ENCODE measurements at places on chromosomes 5 and 9.

- DNase-seq = no peak
Measured at GRCh38 chr5:136075466-136075891, 46.7 kb downstream of the TGFBI start.

DNA sequence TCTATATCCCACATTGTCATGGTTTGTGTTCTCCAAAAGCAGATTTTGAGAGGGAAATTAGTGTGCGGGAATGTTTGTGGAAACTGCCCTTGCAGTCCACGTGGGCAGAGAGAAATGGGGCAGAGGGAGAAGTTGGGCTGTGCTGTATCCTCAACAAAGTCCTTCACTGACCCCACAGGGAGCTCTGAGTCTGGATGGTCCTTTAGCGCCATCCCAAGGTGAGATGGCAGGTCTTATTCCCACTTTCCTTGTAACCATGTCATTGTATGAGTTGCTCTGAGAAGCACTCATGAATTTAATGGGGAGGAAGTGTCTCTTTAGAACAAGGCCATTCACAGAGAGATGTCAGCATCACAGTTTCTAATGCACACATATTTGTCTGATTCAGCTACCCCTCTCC, 127.1 kb downstream of the ANKRD18B start:
- no peak for DNase-seq

DNA sequence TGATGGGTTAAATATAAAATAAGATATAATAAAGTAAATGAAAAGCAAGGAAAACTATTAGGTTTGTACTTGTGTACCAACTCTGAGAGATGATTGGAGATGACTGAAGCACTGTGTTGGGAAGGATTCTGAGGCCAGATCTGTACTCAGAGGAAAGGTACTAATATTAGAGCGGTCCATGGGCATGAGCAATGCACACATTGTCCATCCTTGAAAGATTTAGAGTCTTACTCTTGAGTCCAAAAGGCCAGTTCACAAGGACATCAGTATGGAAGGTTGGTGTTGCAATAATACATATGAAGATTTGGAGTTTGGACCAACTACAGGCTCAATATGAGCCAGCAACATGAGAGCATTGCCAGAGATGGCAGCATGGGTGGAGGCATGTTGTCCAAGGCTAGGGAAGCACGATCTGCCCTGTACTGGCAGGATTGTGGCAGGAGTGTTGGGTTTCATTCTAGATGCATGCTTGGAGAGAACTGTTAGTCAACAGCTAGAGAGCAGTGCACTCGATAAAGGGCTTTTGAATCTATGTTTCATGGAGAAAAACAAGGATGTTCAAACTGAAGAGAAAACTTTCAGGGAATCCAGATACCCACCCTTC, 84.4 kb downstream of the TMEM215 start:
- DNase-seq = no peak

- DNase-seq = no peak
Measured at GRCh38 chr9:120807607-120808379, 14.6 kb upstream of the FBXW2 start.

DNA sequence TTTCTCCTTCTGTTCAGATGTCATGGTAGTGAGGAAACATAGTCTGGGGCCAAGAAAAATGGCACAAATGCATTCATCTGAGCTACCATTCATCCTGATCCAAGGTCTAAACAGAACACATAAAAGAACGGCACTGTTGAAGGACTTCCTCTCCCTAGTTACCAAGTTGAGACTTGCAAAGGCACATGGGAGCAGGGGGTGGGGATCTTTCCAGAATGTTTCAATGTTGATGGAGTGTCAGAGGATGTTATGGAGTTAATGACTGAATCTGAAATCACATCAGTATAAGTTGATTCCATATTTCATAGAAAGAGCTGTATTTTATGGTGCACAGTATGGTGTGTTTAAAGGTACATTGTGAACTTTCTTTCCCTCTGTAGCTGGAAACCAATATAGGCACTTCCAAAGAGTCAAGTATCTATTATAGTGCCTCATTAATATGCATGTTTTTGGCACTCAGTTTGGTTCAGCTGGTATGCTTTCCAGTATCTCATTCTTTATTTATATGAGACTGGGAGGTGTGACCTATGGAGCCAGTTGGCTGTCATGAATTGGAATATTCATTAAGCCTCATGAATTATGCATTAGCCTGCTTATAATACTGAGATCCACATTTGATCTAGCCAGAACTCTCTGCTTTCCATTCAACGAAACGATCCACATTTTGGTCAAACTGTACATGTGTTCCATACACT, 603.0 kb downstream of the NR2F1-AS1 start:
- DNase-seq = no peak

DNA sequence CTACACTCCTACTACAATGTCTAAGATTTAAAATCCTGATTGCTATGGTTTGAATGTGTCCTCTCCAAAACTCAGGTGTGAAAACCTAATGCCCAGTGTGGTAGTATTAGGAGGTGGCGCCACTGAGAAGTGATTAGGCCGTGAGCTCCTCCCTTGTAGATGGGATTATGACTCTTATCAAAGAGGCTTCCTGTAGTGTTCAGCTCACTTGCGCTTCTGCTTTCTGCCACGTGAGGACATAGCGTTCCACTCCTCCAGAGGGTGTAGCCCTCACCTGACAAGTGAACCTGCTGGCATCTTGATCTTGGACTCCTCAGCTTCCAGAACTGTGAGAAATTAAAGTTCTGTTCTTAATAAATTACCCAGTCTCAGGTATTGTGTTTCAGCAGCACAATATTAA, 33.0 kb upstream of the WHRN start:
- no peak for DNase-seq

DNA sequence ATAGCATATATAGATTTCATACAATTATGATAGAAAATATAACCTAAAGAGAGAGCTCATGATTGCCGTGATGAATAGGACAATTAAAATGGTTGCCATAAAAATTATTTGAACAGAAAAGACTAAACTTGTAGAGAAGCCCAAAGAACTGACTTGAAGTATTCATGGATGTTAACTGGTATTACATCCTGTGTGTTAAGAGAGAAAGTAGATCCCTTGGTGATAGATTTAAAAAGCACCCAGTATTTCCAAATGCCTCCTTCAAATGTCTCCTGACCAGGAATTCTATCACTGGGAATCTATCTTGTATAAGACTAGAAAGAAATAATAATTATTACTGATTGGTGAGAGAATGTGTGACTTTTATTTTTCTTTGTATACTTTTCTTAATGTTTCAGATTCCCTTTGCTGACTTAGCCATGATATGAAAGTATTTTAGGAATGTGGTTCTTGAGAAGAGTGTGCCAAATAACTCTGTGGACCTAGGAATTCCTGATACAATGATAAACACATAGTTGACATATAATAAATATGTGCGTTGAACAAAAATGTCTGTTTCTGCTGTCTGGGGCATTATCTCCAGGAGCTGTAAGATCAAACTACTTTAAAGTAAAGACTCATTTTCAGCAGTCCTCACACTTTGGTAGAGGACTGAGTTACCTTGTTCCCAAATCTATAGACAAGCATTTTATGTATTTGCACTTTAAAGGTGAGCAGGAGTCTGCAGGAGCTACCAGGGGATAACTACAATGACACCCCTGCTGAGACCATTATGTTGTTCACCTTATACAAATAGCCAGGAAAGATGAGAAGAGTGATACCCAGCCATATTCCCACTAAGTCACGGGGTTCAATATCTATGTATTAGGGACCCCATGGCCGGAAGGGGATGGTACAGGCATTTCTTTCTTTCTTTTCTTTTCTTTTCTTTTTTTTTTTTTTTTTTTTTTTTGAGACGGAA, 211.1 kb upstream of the TLE4 start:
- DNase-seq = peak; percentile 84

GRCh38 chr5:36373527-36374086, 71.9 kb upstream of the RANBP3L start:
- peak; percentile 79 for DNase-seq

GRCh38 chr9:27377147-27377807, 80.3 kb upstream of the EQTN start:
- DNase-seq = no peak

- peak; percentile 5 for DNase-seq
Measured at GRCh38 chr9:135704483-135704882, 2.5 kb downstream of the KCNT1 start.

DNA sequence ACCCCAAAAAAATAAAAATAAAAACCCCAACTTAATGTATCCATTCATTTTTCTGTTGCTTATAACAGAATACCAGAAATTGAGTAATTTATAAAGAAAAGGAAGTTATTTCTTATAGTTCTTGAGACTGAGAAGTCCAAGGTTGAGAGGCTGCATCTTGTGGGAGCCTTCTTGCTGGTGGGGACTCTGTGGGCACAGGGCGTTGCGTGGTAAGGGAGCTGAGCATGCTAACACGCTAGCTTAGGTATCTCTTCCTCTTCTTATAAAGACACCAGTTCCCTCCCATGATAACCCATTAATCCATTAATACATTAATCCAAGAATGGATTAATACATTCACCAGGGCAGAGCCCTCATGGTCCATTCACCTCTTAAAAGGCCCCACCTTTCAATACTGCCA, 150.9 kb downstream of the ZSWIM6 start:
- DNase-seq = no peak

DNA sequence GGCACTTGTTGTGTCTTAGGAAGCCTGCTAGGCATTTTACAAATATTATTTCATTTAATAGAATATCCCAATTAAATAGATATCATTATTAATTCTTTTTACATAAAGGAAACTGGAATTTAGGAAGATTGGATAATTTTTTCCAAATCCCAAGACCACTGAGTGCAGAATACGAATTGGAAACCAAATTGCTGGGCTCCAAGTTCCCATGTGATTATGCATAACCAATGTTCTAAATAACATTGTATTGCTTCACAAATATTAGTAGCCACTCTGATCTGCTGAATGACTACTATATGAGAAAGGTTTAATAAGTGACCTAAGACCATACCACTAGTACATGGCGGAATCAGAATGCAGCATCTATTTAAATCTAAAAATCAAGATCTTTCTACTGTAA, 57.7 kb downstream of the ALDH1A1 start:
- no peak for DNase-seq

DNA sequence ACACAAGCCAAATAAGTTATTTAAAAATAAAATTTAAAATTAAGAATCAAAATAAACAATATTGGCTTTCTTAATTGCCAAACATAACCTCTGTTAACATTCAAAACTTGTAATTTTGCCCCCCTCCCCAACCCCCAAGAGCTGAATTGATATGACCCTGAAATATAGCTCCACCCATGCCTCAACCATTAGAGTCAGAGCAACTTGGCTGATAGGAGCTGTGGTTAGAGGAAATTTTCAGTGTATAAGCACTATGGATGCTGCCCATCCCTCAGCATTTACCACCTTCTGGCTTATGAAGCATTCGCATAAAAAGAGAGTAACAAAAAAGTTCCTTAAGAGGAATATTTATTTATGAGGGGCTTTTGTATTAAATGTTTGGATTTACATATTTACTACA, 6.1 kb downstream of the POC5 start:
- no peak for DNase-seq

GRCh38 chr9:2414465-2414864, 207.1 kb upstream of the VLDLR start:
- DNase-seq = peak; percentile 79

DNA sequence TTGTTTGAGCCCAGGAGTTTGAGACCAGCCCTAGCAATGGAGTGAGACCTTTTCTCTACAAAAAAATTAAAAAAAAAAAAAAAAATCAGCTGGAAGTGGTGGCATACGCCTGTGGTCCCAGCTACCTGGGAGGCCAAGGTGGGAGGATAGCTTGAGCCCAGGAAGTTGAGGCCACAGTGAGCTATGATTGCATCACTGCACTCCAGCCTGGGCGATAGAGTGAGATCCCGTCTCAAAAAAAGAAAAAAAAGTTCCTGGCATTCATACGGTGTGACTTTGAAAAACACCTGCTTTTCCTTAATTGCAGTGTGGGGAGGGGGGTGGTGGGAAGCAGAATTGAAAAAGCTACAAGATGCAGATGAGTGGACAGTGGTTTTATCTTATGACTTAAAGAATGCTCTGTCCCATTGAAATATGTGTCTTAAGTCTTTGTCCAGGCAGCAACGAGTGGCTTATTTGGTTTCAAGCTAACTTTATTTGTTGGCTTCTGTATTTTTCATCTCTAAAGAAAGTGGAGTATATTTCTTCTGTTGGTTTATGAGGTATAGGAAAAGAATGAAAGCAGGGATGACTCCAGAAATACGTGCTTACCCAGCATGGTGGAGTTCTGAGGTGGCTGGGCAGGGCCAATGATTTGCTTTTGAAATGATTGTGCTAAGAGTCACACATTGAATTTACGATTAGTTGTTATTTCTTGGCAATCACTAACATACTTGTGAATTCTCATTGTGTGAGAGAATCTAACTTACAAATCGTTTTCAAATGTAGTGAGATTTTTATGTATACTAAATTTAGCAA, 27.8 kb downstream of the ROPN1L start:
- peak; percentile 93 for DNase-seq

- no peak for DNase-seq
Measured at GRCh38 chr5:157486221-157486681, 26.2 kb downstream of the NIPAL4 start.

GRCh38 chr9:95605816-95606488, 89.2 kb upstream of the PTCH1 start:
- DNase-seq = no peak

- DNase-seq = peak; percentile 97
Measured at GRCh38 chr5:143245929-143246561, 157.4 kb downstream of the NR3C1 start.

DNA sequence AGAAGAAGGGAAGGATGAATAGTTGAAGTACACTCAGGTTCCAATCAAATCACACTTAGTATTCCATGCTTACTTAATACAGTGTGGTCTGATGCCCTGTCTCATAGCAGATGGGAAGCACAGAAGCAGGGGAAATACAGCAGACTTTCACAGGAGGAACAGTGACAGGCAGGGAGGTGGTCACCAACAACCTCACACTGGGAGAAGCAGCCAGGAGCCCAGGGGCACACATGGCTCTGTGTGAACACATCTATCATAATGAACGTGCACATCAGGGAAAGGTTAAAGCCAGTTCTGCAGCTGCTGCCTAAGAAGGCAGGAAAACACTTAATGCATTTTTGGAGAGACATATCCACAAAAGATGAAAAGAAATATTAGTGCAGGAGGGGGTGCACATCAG, 312.3 kb downstream of the MED10 start:
- no peak for DNase-seq

DNA sequence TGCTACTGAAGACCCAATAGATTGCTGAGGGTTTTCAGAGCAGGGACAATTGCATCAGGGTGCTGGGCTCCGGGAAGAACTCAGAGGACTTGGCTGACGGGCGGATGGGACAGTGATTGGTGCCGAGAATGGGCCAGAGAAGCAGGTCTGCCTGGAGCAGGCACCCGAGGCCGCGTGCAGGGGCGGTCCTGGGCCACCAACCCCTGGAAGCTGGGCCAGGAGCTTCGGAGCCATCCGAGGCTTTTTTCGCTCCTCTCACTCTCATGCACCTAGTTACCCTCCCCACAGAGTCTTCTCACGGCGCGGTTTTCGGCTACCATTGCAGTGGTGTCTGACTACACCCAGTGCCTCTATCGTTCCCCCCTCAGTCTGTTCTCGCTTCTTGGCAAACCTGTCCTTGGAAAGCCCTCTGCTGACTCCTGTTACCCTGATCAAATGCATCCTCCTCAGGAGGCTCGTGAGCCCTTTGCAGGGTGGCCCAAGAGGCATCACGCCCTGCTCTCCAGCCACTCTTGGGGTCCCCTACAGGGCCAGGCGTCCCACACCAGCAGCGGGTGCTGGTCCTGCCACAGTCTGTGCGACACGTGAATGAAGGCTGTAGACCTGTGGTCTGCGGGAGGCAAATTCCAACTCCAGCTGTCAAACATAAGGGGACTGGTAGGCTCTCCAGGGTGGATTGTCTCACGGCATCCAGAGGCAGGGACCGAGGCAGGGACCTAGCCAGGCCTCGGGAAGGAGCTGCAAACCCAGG, 1.2 kb upstream of the CLPTM1L start:
- DNase-seq = no peak

- no peak for DNase-seq
Measured at GRCh38 chr5:175895215-175895614, 23.8 kb downstream of the CPLX2 start.
